DMS 273 treated with DMSO at 0.1 percent for 48 hours (cell line): ENCODE measurements at places on chromosomes 5 and 9.
A peak's percentile ranks its signal among the peaks of the same experiment; 100 is the strongest.

GRCh38 chr9:86721843-86722705 lies 225.2 kb downstream of the GAS1 start:
- no peak for DNase-seq

DNA sequence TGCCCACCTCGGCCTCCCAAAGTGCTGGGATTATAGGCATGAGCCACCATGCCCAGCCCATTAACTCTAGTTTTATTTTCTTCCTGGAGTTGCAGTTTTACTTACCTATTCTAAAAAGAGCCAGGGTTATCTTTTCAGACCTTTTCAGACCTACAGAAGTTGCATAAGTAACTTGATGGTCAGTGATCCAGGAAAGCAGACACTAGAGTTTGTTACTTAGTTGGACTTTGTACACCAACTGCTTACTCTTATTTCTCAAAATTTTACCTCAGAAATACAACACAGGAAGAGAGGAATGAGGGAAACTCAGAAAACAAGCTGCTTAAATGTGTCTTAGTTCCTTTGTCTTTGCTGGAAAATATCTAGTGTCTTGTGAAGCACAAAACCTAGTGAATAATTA lies 25.4 kb downstream of the RAD23B start:
- no peak for DNase-seq

GRCh38 chr9:121133104-121133816 lies 58.5 kb downstream of the CNTRL start:
- no peak for DNase-seq

GRCh38 chr9:132078699-132079356 lies 839 bp downstream of the MED27 start:
- no peak for DNase-seq

DNA sequence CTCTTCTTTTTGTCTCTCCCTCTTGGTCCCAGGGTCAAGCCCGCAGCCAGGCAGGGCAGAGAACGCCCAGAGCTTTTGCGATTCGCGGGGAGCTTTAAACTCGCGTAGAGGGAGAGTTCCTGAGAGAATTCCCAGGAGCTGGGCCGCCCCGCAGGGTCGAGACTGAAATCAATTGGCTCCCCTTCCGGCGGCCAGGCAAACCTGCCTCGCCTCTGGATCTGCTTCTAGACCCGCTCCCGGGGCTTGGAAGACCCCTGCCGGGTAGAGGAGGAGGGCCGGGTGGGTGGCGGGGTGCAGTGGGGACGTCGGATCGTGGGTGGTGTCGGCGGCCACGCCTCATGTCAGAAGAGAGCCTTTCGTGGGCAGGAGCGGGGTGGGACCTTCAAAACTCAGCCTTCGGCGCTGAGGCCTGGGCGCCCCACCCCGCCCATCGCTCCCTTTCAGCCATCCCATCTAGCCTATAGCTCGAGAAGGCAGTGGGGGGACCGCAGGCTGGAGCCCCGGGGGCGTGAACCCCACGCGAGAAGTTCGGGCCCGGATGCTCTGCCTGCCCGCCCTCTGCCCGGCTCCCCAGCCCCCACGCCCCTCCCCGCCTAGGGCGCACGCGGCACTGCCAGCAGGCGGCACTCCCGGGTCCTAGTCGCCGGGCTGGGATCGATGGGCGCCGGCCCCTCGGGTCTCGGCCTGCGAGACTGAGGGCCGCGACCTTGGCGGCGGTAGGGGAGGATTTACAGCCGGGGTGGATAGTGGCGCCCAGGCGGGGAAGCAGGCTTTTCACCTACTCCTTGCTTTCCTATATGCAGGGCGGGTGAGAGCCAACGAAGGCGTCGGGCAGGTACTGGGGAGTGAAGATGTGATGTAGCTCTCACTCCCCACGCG lies 6.1 kb downstream of the PRDM6 start:
- no peak for DNase-seq

DNA sequence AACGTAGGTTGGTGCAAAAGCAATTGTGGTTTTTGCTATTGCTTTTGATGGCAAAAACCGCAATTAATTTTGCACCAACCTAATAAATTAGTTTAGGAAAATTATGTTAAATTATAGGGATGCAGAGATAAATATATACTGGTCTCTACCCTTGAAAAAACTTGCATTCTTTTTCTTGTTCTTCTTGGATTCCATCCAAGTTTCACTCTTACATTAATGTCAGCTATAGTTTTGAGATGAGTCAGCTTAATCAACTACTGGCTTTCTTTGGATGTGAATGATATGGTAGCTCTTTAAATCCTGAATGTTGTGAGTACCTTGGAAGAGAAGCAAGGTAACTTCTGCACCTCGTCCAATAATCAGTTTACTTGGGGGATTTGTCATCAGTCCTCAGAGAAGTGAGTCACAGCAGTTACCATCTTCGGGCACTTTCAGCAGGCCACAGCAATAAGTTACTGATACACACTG lies 549.0 kb upstream of the ZNF608 start:
- no peak for DNase-seq

GRCh38 chr9:111360881-111361280 lies 30.9 kb upstream of the OR2K2 start:
- DNase-seq = no peak

- no peak for DNase-seq
Measured at GRCh38 chr5:81305785-81306184, 4.4 kb downstream of the ZCCHC9 start.

DNA sequence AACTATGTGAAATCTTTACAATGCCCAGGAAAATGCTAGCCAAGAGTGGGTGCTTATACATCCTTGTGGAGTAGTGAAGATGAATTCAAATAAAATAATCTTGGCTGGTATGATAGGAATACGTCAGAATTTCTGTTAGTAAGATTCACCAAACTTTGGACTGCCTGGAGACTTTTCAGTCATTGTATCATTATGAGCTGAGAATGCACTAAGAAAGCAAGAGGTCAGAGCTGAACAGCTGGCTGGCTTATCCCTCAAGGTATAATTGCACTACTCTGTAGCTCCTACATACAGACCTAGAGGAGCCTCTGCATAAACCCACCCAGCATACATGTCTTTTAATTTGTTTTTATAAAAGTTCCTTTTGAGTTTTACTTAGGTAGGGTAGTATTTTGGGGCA lies 568.5 kb upstream of the RIOK2 start:
- no peak for DNase-seq

DNA sequence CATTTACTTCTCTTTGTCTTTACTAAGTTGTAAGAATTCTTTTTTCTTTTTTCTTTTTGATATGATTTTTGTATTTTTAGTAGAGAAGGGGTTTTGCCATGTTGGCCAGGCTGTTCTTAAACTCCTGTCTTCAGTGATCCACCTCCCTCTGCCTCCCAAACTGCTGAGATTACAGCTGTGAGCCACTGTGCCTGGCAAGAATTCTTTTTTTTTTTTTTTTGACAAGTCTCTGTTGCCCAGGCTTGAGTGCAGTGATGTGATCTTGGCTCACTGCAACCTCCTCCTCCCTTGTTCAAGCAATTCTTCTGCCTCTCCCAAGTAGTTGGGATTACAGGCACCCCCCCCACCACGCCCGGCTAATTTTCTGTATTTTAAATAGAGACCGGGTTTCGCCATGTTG lies 9.9 kb downstream of the NPM1 start:
- no peak for DNase-seq

DNA sequence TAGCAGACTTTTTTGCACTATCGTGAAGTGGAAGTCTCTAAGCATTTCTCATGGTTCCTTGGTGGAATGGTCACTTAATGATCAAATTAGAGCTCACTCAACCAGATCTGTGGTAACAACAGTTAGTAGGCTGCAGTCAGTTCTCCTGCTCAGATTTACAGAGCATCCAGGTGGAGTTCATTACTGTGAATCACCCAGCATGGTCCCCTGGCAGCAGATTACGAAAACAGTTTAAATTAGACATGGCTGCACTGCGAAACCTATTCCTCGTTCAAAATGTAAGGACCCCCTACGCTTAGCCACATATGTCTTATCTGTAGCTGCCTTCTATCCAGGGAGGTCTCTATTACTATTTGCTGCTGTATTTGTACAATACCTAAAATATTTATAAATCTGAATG lies 823.6 kb upstream of the ARRDC3 start:
- DNase-seq = no peak

- DNase-seq = no peak
Measured at GRCh38 chr5:2047341-2047927, 164.7 kb upstream of the IRX4 start.

- no peak for DNase-seq
Measured at GRCh38 chr9:21853414-21853813, 51.0 kb downstream of the MTAP start.

- DNase-seq = no peak
Measured at GRCh38 chr5:116672203-116672602, 97.6 kb upstream of the SEMA6A start.

DNA sequence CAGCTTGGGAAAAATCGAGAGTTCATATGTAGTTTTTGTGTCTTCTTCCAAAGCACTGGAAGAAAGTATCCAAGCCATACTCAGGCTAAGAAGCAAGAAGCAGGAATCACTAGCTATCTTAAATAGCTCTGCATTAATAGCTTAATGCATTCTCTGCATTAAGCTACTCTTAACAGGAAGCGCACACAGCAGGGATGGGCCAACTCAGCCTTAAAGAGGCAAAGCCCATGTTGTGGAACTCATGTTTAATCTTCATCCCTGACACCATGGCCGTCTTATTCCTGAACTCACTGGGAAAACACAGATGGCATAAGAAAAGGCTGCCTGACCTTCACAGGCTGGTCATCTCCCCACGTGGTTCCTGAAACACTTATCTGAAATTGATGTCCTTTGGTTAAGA lies 18.7 kb upstream of the ICE1 start:
- DNase-seq = no peak

DNA sequence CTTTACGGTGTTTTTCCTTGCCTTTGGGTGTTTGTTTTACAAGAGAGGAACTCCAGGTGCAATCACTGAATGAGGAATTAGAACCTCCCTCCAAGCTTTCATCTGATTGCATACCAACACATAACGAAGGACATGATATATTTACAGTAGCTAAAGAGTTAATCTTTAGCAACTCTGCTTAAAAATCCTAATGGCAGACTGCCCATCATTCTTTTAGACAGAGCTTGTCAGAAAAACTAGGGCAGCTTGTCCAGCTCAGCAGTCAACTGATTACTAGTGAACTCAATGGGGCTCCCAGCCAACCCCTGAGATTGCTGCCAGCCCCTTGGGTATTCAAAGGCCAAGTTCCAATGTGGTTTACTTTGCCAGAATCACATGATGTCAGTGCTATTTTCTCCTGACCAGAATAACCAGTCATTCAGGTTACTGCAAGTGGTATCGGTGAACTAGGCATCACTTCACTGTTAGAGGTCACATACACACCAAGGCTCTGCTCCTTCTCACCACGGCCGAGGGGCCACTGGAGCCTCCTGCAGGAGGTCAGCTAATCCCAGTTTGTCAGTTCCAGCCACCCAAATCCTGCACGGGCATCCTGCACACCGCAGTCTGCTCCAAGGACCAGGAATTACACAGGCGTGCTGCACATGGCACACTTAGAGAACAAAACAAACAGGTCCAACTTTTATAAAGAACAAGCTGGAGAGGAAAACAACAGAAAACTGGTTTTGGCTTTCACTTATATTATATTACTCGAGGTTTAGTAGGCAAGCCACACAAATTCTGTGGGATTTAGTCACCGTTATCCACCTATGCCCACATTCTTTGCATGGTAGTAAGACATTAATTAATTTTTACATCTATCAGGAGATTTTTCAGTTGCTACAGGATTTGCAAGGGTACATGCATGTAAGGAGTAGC lies 62.5 kb downstream of the NFIB start:
- peak; percentile 79 for DNase-seq

DNA sequence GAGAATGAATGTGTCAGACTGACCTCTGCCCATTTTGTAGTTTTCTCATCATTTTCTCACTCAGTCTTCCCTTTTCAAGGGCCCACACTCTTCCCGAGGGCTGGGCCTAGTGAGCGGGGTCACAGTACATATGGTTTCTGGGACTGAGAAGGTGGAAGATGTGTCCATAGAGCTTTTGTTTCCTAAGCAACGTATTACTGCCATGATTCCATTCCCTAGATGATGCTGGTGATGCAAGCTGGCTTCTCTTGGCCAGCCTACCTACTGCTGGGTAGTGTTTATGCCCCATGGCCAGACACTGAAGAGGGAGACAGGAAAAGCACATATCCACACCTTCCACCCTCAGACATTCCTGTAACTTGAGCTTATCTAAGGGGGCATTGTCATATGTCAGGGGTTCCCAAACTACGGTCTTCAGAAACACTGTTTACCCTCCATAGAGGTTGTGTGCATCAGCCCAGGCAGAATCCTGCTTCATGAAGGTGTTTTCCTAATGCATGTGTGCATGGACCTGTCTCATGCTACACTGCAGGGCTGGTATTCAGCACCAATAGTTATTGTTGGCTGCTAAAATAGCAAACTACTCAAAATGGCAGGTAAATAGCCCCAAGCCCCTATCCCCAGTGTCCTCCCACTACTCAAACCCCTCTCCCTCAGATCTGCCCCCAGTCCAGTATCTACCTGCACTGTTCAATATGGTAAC lies 9.5 kb downstream of the IRF1 start:
- no peak for DNase-seq

- no peak for DNase-seq
Measured at GRCh38 chr5:150639377-150639692, 1.1 kb upstream of the SYNPO start.

GRCh38 chr9:117656002-117656401 lies 48.2 kb upstream of the TLR4 start:
- DNase-seq = no peak

GRCh38 chr5:40877371-40877988 lies 31.8 kb upstream of the C7 start:
- no peak for DNase-seq

DNA sequence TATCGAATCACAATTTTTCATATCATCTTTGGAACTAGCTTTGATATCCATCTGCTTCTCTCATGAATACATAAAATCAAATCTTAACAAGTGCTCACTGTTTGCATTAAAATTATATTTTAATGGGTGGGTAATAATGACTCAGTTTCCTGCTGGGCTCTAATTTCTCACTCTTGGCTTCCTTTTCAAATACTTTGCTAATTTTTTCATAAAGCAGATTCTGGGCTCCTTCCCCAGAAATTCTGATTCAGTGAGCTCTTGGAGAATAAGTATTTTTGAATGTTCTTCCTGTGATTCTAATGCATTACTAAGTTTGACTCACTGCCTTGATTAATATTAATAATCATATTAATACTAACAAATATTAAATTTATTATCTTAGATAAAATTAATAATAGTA lies 48.9 kb downstream of the YIPF5 start:
- no peak for DNase-seq

DNA sequence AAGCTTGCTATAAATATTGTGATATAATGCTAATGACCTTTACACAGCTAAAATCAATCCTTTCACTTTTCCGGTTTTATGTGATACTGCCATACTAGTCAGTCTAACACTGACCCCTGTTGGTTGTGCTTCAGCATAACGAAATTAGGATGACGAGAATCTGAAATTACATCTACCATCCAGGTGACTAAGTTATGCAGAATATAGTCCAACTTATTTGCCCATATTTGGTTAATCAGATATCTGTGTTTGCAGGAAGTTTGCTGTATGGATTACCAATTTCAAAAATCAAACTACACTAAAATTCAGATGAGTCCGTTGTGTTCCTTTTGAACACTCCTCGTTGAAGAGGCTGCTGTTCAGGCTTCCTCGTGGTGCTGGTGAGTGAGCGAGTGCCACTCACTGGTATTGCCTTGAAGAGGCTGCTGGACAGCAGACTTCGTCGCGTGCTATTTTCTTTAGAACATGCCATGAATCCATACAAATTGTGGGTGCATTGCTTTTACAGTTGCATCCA lies 32.5 kb downstream of the TENT4A start:
- DNase-seq = peak; percentile 1
